ENCODE measurements at places on chromosomes 3 and 15. TPM values are rescaled to one million over a fixed set of nuclear protein-coding genes. Genes with fewer than 3 reads are reported as not detected.

Gene FAH
- 51.8 TPM for total RNA-seq

Gene IRAK2
- 22.7 TPM for total RNA-seq

Gene SLC6A1
- total RNA-seq = 0.10 TPM

Gene TMED3
- total RNA-seq = 200 TPM

Gene GOLGA6D
- total RNA-seq = not detected

Gene DNAH12
- 0.13 TPM for total RNA-seq

Gene CHDH
- 0.03 TPM for total RNA-seq
